ENCODE measurements at places on chromosomes 6 and 20.

- peak; percentile 26 for DNase-seq
These were observed 254.3 kb downstream of the BTBD3 start for GRCh38 chr20:12171923-12172524.

DNA sequence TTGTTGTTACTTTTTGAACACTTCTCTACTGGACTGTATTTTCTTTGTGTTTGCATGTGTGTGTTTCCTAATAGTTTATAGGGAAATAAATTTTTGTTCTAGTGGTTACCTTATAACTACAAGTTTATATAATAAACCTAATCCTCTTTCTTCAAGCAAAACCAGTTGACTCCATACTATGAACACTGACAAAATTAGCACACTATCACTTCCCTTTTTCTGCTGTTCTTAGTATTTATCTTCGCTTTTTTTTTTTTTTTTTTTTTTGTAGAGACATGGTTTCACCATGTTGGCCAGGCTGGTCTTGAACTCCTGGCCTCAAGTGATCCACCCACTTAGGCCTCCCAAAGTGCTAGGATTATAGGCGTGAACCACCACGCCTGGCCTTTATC is 25.0 kb upstream of the C6orf62 start:
- DNase-seq = no peak

GRCh38 chr6:77455271-77455670 is 8.0 kb downstream of the HTR1B start:
- DNase-seq = no peak

- no peak for DNase-seq
These were observed 1277.2 kb downstream of the GRIK2 start for GRCh38 chr6:102670735-102671134.

GRCh38 chr6:131054392-131055250 is 8.4 kb downstream of the EPB41L2 start:
- DNase-seq = no peak

DNA sequence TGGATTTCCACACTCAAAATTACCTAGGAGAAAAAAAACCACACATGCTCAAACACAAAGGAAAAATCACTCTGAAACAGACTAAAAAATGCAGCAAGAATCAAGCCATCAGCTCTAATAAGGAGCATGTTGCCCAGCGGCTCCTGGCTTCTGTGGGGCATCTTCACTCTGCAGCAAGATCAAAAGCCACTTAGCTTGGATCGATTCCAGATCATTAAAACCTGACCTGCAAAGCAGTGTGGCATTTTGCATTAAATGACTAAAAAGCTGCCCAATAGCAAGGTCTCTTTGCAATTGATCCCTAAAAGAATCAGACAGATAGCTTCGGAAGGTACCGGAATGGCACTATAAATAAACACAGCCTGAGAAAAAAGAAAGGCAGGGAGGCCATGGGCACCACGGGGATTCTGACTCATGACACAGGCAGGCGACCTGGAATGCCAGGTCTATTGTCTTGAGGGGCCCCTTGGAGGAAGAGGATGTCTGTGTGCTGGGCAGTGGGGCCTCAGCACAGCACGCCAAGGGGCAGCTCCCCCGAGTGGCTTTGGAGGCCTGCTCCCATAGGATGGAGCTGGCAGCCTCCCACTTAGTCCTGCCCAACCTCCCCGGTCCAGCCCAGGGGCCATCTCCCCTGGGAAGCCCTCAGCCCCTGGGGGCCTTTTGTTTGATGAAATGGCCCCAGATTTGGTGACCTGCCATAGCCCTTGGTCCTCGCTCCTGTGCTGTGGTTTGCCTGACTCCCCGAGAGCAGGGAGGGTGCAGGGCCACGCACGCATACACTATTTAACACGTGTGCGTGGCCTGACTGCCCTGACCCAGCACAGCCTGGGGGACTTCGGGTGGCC is 7.6 kb downstream of the LEMD2 start:
- DNase-seq = no peak

DNA sequence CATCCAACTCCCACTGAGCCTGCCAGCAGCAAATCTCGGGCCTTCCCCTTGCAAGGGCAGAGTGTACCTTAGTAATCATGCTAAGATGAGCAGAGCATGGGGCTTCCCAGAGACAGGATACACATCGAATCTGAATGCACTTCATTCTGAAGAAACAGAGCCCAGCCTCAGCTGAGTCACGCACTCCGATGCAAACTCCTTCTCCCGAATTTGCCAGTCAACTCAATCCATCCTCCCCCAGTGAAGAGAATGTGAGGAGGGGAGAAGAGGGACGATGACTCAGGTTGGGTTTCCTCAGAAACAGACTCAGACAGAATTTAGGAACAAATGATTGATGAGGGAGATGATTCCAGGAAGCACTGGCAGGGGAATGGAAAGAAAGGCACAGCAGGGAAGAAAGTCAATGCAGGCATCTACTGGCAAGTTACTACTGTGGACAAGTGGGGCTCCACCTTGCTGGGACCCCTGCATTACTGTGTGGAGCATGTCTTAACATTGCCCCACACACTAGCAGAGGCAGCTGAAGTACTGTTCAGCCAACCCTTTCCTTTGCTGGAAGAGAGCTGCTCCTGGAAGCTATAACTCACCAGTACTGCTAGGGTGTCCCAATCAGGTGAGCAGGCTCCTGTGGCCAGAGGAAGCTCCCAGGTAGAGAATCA is 251.6 kb downstream of the ADGB start:
- no peak for DNase-seq

DNA sequence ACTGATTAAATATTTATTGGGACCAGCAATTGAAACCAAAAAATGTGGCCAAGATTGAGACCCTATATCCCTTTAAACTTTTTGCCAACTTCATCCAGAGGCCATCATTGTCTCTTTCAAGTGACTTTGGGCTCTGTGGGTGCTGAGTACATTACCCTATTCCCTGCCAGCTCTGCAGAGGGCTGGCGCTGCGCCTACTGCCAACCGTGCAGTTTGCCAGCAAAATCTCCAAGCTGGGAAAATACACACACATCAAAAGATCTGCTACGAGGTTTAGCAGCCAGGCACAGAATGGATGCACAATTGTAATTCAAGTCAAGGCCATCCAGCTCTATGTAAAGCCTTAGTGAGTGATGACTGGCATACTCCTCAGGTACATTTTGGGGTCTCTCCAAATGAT is 125.0 kb downstream of the CBLN4 start:
- no peak for DNase-seq

DNA sequence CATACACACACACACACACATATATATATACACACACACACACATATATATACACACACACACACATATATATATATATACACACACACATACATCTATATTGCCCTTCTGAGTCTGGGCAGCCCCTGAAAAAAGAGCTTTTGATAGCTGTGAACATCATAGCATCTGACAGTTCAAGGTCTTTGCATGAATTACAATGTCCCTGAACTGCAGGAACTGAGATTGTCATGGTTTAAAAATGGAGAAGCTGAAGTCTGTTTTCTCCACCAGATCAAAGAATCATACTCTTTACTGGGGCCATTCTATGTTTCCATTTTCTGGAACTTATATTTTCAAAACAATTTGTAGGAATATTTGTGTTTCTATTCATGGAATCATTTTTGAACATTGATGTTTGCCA is 189.8 kb downstream of the ZDHHC14 start:
- no peak for DNase-seq

GRCh38 chr6:86535100-86535499 is 402.2 kb upstream of the HTR1E start:
- DNase-seq = no peak

GRCh38 chr6:50128420-50129005 is 78.8 kb upstream of the DEFB112 start:
- DNase-seq = peak; percentile 63

Data from NCI-H510A treated with DMSO at 0.1 percent for 48 hours (cell line).